ENCODE measurements at places on chromosomes 11 and 22.
A peak's percentile ranks its signal among the peaks of the same experiment; 100 is the strongest.

DNA sequence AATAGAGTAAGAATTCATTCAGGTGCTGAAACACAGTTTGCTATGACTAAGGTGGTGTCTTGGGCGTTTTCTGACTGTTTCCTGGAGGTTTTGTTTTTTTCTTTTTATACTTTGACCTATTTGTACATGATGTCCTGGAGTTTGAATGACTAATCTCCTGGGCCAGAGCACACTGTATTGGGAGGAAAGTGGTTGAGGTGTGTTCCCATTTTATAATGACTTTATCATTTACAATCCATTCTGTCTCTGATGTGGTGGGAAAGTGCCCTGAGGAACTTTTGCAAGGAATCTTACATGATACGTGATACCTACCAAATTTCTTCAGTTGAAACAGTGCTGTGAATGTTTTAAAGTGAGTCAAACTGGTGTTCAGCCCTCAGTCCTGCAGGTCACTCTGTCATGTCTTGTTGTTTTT lies 80.8 kb downstream of the TNRC6B start:
- DNase-seq = no peak
- H3K36me3 ChIP-seq = peaks cover 23% of the 10 kb centered on the region
- no peaks in the 10 kb centered on the region for H3K27me3 ChIP-seq

- H3K36me3 ChIP-seq = no peaks in the 10 kb centered on the region
- no peak for DNase-seq
- H3K4me1 ChIP-seq = no peaks in the 10 kb centered on the region
- H3K27ac ChIP-seq = no peak overlapping the region
- H3K4me3 ChIP-seq = no peak overlapping the region
Measured at GRCh38 chr11:96235751-96236150, 107.2 kb downstream of the MAML2 start.

GRCh38 chr22:29658176-29658575 lies 54.7 kb downstream of the NF2 start:
- H3K27me3 ChIP-seq = no peaks in the 10 kb centered on the region
- H3K4me3 ChIP-seq = no peak overlapping the region
- peak; percentile 27 for DNase-seq

DNA sequence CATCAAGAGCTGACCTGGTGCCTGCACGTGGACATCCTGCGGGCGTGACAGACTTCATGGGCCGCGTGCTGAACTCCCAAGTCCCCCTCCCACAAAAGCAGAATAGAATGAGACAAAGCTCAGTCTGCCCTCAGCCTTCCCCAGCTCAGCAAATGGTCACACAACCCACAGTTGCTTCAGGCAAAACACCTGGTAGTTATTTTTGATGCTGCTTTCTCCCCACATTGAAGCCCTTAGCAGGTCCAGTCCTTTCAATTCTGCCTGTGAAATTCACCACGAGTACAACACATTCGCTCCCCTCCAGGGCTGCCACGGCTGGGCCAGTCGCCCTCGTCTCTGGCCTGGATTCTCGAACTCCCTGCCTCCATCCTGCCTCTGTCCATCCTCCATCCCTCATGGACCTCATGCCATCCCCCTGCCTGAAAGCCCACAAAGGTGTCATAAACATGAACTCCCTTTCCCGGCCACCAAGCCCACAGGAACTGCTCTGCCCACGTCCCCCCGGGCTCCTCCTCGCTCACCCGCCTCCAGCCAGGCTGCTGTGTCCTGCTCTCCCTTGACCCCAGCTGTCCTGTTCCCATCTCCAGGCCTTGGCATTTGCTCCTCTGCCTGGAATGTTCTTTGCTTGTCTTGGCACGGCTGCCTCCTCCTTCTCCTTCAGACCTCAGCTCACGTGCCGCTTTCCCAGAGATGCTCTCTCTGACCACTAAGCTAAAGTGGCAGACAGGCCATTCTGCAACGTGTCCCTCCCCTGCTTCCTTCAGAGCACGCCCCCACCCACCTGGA lies 42.1 kb downstream of the SCUBE1 start:
- H3K4me1 ChIP-seq = peaks cover 57% of the 10 kb centered on the region
- no peak overlapping the region for H3K27ac ChIP-seq
- H3K4me3 ChIP-seq = no peak overlapping the region
- no peak for DNase-seq

DNA sequence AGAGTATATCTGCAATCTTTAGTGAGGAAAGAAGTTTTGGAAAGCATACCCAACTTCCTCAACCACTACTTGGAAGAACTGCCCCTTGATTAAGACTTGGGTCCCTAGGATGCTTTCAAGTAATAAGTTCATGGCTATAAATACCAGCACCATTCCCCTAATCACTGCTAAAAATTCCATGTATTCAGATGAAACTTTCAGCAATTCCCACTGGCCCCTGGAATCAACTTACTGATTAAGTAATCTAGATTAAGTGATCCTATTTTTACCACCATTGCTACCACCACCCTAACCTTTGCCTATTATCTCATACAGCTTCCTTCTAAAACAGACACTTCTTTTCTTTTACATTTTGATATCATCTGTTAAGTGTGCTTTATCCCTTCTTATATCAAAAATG lies 10.5 kb downstream of the PICALM start:
- H3K4me3 ChIP-seq = no peak overlapping the region
- no peak overlapping the region for H3K27ac ChIP-seq
- no peaks in the 10 kb centered on the region for H3K36me3 ChIP-seq
- no peaks in the 10 kb centered on the region for H3K27me3 ChIP-seq
- DNase-seq = no peak

DNA sequence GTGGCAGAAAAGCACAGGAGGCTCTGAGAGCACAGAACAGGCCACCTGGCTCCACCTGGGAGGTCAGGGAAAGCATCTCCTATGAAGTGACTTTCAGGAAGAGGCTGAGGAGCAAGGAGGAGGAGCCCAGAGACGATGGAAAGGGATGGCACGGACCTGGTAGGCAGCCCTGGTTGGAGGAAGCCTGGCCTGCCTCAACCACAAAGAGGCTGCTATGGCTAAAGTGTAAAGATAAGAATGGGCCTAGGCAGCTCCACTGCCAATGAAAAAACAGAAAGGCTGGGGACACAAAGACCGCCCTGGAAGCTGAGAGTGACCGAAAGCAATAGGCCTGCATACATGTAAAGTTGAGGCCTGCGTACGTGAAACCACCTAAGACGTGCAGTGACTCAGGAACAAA lies 31.2 kb upstream of the ETS1 start:
- peaks cover 60% of the 10 kb centered on the region for H3K4me1 ChIP-seq
- H3K36me3 ChIP-seq = no peaks in the 10 kb centered on the region
- no peak overlapping the region for H3K4me3 ChIP-seq
- DNase-seq = no peak

GRCh38 chr22:27163162-27164137 lies 506.1 kb downstream of the MIAT start:
- no peak overlapping the region for H3K4me3 ChIP-seq
- no peaks in the 10 kb centered on the region for H3K4me1 ChIP-seq
- H3K36me3 ChIP-seq = no peaks in the 10 kb centered on the region
- peaks cover 33% of the 10 kb centered on the region for H3K27me3 ChIP-seq

GRCh38 chr11:26019386-26019785 lies 312.5 kb upstream of the ANO3 start:
- no peaks in the 10 kb centered on the region for H3K36me3 ChIP-seq
- no peaks in the 10 kb centered on the region for H3K27me3 ChIP-seq
- no peak for DNase-seq
- no peak overlapping the region for H3K4me3 ChIP-seq

- DNase-seq = no peak
- H3K27ac ChIP-seq = no peak overlapping the region
- no peaks in the 10 kb centered on the region for H3K27me3 ChIP-seq
- no peaks in the 10 kb centered on the region for H3K36me3 ChIP-seq
- H3K4me1 ChIP-seq = peaks cover 13% of the 10 kb centered on the region
- no peak overlapping the region for H3K4me3 ChIP-seq
Measured at GRCh38 chr11:2089536-2090165, 49.5 kb downstream of the IGF2 start.

DNA sequence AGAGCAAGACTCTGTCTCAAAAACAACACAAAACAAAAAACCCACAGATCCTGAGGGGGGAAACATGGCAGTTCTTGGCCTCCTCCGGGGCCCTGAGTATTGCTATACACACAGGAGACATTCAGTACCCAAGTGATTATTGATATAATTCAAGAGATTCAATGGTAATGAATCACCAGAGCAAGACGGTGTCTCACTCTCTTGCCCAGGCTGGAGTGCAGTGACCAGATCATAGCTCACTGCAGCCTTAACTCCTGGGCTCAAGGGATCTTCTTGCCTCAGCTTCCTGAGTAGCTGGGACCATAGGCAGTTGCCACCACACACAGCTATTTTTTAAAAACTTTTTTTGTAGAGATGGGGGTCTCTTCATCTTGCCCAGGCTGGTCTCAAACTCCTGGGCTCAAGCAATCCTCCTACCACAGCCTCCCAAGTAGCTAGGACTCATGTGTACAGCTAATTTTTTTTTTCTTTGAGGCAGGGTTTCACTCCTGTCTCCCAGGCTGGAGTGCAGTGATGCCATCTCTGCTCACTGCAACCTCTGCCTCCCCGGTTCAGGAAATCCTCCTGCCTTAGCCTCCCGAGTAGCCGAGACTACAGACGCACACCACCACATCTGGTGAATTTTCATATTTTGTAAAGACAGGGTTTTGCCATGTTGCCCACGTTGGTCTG lies 21.8 kb upstream of the PIK3C2A start:
- no peaks in the 10 kb centered on the region for H3K36me3 ChIP-seq
- no peak overlapping the region for H3K27ac ChIP-seq
- DNase-seq = no peak
- no peak overlapping the region for H3K4me3 ChIP-seq
- H3K27me3 ChIP-seq = no peaks in the 10 kb centered on the region

- DNase-seq = peak; percentile 46
- H3K4me3 ChIP-seq = no peak overlapping the region
- H3K27ac ChIP-seq = no peak overlapping the region
- H3K36me3 ChIP-seq = no peaks in the 10 kb centered on the region
Measured at GRCh38 chr11:29159552-29160465, 857.0 kb downstream of the KCNA4 start.

GRCh38 chr11:113497066-113497910 lies 22.1 kb upstream of the DRD2 start:
- no peak overlapping the region for H3K27ac ChIP-seq
- no peak for DNase-seq
- no peak overlapping the region for H3K4me3 ChIP-seq
- no peaks in the 10 kb centered on the region for H3K36me3 ChIP-seq

DNA sequence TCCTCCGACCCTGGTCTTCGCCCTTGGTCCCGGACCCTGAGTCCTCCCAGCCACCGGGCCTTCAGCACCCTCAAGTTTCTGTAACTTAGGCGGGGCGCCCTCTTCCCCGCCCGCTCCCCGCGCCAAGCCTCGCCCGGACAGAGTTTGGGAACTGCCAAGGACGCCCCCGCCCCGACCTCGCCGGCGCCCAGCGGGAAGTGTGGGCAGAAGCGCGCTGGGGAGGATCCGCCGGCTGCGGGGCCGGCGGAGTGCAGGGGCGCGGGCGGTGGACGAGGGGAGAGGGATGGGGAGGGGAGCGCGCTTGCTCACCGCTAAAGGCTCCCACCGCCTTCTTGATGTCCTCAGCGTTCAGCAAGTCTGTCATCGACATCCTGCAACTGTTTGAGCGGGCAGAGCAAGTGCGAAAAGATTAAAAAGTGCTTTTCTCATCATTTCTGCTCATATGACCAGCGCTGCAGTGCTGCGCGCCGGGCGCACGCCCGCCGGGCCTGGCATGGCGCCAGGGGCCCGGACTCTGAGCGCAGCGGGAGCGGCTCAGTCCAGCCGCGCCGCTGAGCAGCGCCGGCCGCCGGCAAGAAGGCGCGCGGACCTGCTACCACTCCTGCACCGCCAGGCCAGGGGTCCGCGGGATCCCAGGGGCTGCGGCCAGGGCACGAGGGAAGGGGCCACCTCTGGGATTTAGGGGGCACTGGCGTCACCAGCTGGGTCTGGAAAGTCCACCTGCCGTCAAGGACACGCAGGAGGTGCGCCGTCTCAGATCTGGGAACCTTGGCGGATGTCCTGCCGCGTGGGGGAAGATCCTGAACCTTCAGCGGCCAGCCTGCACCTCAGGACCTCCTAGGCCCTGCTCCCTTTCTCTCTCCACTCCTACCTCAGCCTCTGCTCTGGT lies at the start of gene PVALB:
PVALB (minus strand) TSS at position 400 of the 889 bp plus-strand sequence; CDS start at position 370, 30 bp downstream.
- peaks cover 72% of the 10 kb centered on the region for H3K27me3 ChIP-seq
- peaks cover 18% of the 10 kb centered on the region for H3K4me1 ChIP-seq
- no peak within 1 kb of the TSS for H3K4me3 ChIP-seq
- peak; percentile 69 for DNase-seq

DNA sequence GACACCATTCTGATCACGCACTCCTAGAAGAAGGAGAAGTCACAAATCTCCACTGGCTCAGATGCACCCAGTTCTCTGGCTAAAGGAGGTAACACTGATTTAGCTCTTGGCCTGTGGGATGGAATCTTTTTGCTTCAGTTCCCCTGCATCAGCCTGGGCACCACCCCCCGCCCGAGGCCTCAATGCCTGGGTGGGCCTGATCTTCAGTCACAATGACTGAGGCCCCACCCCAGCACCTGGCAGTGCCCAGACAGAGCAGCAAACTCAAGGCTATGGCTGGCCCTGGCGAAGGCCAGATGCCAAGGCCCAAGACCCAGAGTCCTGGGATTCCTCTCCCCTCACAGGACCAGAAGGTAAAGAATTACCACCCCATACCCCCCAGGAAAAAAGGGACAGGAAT lies 5.0 kb downstream of the CYB561A3 start:
- H3K27me3 ChIP-seq = no peaks in the 10 kb centered on the region
- no peak overlapping the region for H3K27ac ChIP-seq
- peaks cover 19% of the 10 kb centered on the region for H3K36me3 ChIP-seq

GRCh38 chr11:34987617-34988016 lies 71.2 kb downstream of the PDHX start:
- no peak for DNase-seq
- no peak overlapping the region for H3K27ac ChIP-seq
- no peaks in the 10 kb centered on the region for H3K27me3 ChIP-seq
- no peaks in the 10 kb centered on the region for H3K4me1 ChIP-seq
- no peak overlapping the region for H3K4me3 ChIP-seq
- H3K36me3 ChIP-seq = peaks cover 10% of the 10 kb centered on the region

DNA sequence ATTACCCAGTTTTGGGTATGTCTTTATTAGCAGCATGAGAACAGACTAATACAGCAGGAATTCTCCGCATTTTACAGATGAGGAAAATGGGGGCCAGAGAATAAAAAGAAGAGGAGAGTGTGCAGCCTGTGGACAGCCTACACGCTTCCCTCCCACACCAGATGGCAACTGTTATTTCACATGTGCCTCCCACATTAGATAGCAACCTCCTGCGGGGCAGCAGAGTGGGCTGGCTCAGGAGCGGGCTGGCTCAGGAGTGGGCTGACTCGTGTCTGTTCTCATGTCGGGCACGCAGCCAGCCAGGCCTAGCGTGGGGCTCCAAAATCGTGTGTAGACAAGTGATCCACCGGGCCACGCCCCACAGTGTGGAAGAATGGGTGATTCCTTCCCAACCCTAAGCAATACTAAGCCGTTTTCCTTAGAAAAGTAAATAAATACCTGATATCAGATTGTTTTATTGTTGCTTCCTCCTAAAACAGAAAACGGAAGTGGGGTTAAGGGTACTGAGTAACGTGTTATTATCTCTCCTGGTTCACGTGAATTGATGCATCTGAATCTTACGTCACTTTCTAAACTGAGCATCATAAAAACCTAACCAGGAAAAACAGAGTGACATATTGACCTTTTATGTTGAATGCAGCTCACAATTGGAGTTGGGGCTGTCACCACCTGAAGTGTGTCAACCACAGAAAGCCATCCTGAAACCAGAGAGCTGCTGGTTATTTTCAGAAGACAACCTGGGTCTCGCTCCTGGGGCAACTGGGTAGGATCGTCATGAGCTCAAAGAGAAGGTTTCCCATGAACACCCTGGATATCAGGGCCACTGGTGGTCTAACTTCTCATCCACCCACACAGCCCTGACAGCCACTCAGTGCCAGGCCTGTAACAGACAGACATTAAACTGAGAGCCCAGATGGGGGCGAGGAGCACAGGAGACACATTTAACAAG lies 3.3 kb downstream of the TTLL1 start:
- no peak overlapping the region for H3K27ac ChIP-seq
- H3K36me3 ChIP-seq = no peaks in the 10 kb centered on the region
- H3K27me3 ChIP-seq = no peaks in the 10 kb centered on the region
- DNase-seq = no peak
